Right hindlimb (tissue), 1 donor: ENCODE measurements at places on chromosomes 13 and 19.

GRCh38 chr13:43495732-43496131 lies 291.0 kb downstream of the ENOX1 start:
- DNase-seq: no peak

GRCh38 chr19:29172302-29172701 lies 40.6 kb downstream of the UQCRFS1 start:
- DNase-seq: no peak

- peak; percentile 42 for DNase-seq
Observed at GRCh38 chr19:36257520-36257876, 42.6 kb downstream of the ZNF146 start.

DNA sequence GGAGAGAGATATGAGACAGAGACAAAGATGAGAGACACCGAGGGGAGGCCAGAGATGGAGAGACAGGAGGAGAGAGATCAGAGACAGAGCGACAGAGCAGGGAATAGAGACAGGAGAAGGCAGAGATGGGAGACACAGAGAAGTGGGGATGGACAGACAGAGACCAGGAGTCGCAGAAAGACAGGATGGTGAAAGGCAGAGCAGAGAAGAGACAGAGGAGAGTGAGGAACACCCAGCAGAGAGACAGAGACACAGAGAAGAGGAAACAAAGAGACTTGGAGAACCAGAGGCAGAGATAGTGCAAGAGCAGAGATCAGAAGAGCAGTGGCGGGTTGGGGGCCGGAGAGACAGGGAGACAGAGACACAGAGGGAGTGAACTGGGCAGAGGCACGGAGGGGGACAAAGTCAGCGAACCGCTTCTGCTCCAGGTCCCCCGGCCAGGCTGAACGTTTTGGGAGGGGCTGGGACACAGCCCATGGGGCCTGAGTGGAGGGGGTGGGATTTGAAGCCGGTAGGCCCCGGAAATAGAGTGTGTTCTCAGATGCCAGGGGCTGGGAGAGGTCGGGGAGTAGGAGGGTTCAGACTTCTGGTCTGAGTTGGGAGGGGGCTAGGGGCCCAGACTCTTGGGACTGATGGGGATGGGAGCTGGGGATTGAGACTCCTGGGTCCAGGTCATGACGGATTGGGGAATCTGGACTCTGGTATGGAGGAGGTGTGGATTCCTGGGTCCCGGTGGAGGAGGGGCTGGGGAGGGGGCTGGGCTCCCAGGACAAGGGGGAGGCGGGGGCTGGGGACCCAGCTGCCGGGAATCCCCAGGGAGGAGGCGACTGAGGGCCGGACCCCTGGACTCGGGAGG lies 654 bp downstream of the ZNF579 start:
- DNase-seq: peak; percentile 70

GRCh38 chr13:26991508-26992181 lies 180.0 kb downstream of the USP12 start:
- no peak for DNase-seq

DNA sequence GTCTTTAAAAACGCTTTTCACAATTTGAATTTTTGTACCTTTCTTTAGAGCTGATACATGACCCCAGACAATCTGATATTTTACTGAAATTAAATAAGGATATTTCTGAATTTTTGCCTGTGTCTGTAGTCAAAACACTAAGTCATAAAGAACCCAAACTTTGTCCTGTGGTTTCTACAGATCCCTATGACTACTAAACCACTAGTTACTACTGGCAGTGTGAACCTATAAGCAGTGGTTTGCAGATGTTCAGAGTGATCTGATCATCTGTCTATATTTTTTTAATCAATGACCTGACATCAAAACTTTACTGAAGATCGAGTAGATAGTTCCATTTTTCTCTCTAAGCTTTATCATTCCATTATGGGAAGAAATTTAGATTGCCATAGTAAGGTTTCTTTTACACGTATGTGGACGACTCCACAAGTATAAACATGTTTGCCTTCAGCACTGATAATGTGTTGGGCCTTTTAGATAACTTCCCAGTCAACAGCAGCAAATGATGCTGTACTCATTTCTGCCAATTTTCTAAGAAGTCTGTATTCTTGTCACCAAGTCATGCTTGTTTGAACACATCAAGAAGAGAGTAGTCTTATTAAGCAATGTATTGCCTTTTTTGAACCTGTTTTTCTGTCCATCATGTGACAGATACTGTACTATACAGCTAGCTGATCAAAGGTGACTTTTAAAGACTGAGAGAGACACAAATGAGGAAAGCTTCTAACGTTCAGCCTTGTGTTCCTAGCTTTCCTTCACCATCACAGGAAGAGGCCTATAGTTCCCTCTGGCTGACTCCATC lies 21.8 kb downstream of the POLR1D start:
- no peak for DNase-seq

DNA sequence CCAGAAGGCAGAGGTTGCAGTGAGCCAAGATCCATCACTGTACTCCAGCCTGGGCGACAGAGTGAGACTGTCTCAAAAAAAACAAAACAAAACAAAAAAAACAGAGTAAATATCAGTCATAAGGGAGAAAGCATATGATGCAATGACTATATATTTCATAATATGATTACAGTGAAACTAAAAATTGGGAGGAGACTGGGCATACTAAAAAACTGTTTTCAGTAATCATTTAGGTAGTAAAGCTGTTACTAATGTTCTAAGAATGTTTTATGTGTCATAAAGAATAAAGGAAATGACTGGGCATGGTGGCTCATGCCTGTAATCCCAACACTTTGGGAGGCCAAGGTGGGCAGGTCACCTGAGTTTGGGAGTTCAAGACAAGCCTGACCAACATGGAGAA lies 15.9 kb downstream of the ZNF573 start:
- DNase-seq: no peak

- DNase-seq: peak; percentile 76
Observed at GRCh38 chr13:76884186-76884906, 1.9 kb downstream of the KCTD12 start.

- no peak for DNase-seq
Observed at GRCh38 chr13:47112205-47112902, 215.5 kb upstream of the HTR2A start.

- DNase-seq: no peak
Observed at GRCh38 chr13:90362707-90363106, 984.8 kb upstream of the MIR17HG start.

DNA sequence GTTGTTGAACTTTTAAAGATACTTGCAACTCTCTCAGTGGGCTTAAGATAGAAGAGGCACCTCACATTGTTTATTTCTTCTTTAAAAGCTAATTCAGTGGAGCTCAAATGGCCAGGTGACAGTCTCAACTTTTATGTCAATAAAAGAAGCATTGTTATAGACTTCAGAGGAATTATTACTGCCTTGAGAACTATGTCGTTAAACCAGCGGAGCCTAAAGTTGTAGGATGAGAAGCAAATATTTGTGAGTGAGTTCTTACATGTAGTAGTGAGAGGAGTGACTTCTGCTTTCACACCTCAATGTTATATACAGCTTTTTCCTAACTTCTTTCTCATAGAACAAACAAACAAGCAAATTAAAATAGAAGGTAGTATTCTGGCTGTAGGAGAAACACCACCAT lies 31.2 kb upstream of the DGKH start:
- DNase-seq: no peak

DNA sequence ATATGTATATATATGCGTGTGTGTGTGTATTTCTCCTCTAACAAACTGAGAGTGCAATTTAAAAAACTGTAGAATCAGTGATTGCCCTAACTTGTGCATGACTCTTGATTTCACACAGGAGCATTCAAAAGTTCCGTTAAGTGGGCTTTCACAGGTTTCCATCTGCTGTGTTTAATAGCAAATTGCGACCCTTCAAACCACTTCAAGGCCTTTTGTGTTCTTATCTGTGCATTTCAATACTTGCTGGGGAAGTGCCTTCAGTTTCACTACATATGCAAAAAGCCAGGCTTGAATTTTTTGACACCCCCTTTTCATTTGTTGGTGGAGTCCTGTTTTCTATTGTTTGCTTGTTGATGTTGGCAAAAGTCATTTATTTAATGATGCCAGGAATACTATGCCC lies 158.0 kb downstream of the TM9SF2 start:
- no peak for DNase-seq

DNA sequence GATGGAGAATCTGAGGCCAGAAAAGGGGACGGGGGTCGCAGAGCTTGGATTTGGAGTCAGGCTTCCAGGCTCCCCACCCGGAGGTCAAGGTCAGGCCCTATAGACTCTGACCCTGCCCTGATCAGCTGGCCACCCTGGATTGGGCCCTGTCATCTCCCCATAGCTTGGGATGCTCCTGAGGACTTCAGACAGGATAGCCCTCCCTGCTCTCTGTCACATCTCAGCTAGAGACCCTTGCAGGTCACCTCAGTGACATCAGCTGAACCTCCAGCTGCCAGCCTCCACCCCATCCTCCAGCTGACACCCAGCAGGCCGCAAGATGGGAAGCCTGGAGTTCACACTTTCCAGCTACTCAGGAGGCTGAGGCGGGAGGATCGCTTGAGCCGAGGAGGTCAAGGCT lies 2.8 kb upstream of the TPM4 start:
- no peak for DNase-seq

DNA sequence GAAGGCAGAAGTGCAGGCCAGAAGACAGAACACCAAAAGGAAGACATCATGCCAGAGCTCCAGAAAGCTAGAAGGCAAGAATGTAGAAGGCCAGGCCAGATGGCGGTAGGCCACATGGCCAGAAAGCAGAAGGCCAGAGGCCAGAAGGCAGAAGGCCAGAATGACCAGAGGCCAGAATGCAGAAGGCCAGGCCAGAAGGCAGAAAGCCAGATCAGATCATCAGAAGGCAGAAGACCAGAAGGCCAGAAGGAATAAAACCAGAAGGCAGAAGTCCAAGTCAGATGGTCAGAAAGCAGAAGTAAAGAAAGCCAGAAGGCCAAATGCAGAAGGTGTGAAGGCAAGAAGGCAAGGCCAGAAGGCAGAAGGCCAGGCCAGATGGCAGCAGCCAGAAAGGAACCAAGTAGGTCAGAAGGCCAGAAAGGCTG lies 185.0 kb downstream of the TUBA3C start:
- DNase-seq: no peak

GRCh38 chr13:33678084-33678483 lies 139.9 kb upstream of the RFC3 start:
- no peak for DNase-seq

DNA sequence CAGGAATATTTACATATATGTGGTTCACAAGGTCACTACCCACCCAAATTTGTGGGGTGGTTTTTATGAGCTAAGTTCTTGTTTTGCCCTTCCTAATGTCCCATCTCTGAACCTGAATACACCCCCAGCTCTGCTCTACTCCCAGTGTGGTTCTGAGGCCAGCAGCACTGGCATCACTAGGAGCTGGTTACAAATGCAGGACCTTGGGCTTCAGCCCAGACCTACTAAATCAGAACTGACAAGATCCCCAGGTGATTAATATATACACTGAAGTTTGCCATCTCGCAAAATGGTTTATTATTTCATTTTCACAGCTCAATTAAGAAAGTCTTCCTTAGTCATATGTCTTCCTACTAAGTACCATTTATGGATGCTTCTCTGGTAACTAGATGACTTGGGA lies 67.9 kb downstream of the FOXO1 start:
- DNase-seq: no peak

DNA sequence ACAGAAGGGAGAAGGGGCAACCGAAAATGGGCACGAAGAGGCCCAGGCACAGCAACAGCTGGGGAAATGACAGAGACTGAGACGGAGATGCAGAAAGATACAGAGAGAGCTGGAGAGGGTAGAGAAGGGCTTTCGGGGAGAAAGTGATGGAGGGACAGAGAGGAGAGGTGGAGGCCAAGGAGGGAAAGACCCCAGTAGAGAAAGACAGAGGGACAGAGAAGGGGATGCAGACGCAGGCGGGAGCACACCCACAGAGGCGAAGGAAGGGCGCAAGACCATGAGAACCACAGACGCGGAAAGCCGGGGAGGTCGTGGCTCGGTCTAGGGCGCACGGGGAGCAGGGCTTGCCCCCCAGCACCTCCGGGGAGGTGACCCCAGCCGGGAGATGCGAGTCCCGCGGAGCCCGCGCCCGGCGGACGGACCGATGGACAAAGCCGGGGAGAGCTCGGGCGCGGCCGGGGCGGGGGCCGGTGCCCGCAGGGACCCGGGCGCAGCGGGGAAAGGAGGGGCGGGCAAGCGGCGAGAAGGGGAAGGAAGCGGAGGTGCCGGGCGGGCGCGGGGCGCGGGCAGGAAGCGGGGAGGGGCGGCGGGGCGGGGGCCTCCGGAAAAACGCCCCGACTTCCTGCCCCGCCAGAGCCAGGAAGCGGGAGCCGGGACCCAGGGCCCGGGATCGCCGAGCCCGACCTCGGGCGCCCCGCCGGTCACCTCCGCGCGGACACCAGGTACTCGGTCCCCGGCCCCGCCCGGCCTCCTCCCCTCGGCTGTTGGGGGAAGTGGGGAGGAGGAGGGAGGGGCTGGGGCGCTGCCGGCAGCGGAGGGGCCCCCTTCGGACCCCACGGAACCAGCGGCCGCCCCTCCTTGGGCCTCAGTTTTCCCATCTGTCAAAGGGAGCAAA lies at the start of gene ARHGEF1:
Gene ARHGEF1, plus strand, starts transcription at position 617 of the 895 bp plus-strand sequence. CDS start 4,899 bp downstream, outside the sequence.
- DNase-seq: peak; percentile 57

GRCh38 chr13:50485979-50486935 lies 357.2 kb downstream of the DLEU7 start:
- DNase-seq: no peak

- DNase-seq: no peak
Observed at GRCh38 chr13:59893266-59893665, 270.5 kb downstream of the DIAPH3 start.

- DNase-seq: no peak
Observed at GRCh38 chr19:56162258-56162657, 13.6 kb upstream of the GALP start.

DNA sequence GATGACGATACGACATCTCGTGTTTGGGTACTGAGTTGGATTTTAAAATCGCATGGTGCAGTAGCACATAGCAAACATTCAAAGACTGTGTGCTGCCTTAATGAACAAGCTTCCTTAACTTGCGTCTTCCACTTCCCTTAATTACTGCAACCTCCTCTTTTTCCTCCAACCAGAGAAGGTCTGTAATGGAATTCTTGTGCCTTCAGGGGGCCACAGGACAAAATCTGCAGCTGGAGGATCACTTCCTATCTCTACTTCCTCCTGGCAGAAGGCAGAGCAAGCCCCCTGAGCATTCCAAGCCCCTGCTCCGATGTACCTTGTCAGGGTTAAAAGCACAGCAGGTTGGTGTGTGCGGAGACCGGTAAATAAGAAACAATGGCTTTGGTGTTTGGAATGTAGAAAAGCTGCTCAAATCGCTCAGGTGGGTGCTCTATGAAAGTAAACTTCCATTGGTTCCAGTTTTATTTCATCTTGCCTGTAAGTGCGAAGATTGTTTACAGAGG lies 151.3 kb upstream of the UQCRFS1 start:
- DNase-seq: no peak

DNA sequence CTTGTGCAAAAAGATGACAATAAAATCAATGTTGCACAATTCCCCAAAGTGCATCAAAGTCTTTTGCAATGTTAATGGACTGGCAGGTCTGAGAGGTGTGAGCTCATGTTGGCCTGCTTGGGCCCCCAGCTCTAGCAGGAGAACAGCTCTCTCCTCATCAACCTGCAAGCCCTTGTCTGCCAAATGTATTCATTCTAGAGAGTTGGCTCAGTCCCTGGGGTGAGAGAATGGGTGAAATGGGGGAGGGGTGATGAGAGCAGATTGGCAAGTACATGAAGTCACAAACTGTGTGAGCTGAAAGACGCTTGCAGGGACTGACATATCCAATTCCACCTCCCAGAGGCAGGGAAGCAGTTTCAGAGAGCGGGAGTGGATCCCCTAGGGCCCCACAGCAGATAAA lies 465.1 kb upstream of the ZNF507 start:
- no peak for DNase-seq

GRCh38 chr19:1520203-1520780 lies 3.6 kb upstream of the PLK5 start:
- no peak for DNase-seq
